ENCODE measurements at places on chromosomes 6 and 20.
A peak's percentile ranks its signal among the peaks of the same experiment; 100 is the strongest.

DNA sequence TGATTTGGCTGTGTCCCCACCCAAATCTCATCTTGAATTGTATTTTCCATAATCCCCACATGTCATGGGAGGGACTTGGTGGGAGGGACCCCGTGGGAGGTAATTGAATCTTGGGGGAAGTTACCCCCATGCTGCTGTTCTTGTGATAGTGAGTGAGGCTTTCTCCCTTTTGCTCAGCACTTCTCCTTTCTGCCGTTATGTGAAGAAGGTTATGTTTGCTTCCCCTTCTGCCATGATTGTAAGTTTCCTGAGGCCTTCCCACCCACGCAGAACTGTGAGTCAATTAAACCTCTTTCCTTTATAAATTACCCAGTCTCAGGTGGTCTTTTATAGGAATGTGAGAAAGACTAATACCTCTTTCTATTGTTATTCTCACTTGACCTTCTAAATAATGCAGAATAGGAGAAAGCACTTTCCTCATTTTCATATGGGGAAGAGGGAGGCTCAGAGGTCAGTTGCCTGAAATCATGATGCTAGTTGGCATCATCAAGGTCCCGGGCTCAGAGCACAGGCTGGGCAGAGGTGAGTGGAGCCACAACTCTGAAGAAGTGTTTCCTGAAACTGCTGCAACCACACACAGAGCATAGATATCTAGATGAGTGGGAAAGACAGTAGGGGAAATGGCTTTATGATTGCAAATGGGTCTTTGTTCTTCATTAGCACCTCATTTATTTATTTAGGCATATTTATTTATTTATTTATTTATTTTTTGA, 191.0 kb downstream of the QKI start:
- H3K36me3 ChIP-seq: no peaks in the 10 kb centered on the region
- no peaks in the 10 kb centered on the region for H3K4me1 ChIP-seq
- no peak overlapping the region for H3K4me3 ChIP-seq
- no peak overlapping the region for H3K27ac ChIP-seq
- no peaks in the 10 kb centered on the region for H3K27me3 ChIP-seq

GRCh38 chr6:52180787-52181558, 5.2 kb upstream of the IL17A start:
- H3K4me1 ChIP-seq: no peaks in the 10 kb centered on the region
- DNase-seq: no peak
- H3K27ac ChIP-seq: no peak overlapping the region
- no peaks in the 10 kb centered on the region for H3K27me3 ChIP-seq

DNA sequence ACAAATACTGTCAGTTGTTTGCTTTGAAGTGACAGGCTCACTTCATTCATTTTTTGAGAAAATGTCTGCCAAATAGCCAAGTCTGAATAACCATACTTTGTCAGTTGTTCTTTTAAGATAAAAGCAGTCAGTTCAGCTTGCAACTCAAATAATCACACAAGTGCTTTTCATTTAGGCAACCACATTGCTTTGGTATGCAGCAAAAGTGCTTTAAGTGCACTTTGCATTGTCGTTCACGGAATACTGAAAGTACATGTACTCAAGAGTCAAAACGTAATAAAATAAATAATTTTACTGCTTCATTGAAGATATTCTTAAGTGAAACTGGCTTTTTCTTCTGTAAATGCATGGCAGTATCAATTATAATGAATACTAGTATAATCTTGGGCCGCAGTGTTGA, 107.2 kb downstream of the MMS22L start:
- no peak overlapping the region for H3K4me3 ChIP-seq
- no peak for DNase-seq
- H3K27me3 ChIP-seq: no peaks in the 10 kb centered on the region
- H3K36me3 ChIP-seq: no peaks in the 10 kb centered on the region

DNA sequence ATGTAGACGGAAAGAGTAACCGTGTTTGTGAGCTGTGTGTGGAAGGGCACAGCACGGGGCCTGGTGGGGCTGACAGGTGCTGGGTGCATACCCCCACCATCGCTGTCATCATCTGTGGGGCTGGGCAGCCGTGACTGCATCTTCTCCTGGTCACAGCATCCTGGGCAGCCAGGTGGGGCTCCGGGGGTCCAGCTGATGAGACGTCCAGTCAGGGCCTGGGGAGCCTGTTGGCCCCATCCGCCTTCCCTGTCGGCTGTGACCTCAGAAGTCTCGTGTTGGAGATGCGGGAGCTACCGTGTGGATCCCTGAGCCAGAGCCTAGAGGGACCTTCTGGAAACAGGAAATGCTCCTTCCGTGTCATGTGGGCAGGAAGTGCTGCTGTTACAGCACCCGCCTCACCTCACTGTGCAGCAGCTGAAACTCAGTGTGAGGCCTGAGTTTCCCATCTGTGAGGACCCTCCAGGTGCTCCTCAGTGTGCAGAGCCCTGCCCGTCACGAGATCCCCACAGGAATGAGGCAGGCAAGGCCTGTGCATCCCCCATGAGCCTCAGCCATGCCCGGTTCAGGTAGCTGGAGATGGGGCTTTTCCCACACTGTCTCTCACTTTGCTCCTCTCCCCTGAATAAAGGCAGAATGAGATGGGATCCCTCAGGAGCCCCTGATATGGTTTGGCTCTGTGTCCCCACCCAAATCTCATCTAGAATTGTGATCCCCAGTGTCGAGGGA, 108.7 kb downstream of the ERMARD start:
- no peaks in the 10 kb centered on the region for H3K36me3 ChIP-seq
- H3K27me3 ChIP-seq: no peaks in the 10 kb centered on the region
- H3K4me3 ChIP-seq: no peak overlapping the region
- no peak overlapping the region for H3K27ac ChIP-seq

GRCh38 chr6:81818901-81819361, 66.5 kb upstream of the TENT5A start:
- H3K4me3 ChIP-seq: no peak overlapping the region
- no peak overlapping the region for H3K27ac ChIP-seq
- H3K27me3 ChIP-seq: no peaks in the 10 kb centered on the region
- no peak for DNase-seq

DNA sequence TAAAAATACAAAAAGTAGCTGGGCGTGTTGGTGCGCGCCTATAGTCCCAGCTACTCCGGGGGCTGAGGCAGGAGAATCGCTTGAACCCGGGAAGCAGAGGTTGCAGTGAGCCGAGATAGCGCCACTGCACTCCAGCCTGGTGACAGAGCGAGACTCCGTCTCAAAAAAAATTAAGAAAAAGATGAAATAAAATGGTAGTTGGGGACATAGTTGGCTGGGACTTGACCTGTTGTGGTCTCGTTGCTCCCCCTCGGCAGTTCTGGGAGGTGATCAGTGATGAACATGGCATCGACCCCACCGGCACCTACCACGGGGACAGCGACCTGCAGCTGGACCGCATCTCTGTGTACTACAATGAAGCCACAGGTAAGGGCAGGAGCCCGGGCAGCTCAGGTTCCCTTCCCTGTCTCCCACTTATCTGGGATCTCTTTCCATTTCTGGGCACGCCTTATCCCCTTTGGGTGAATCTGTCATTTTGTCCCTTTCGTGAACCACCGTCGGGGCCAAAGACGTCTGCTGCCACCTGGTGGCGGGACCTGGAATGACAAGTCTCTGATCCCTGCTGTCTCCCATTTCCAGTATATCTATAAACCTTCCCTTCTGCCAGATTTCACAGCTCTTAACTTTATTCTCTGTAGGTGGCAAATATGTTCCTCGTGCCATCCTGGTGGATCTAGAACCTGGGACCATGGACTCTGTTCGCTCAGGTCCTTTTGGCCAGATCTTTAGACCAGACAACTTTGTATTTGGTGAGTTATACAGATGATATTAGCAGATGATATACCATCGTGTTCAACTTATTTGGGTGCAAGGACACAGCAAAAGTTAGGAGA, 2.3 kb downstream of the TUBB start:
- peaks cover 70% of the 10 kb centered on the region for H3K4me1 ChIP-seq
- H3K27ac ChIP-seq: peak overlapping the region; percentile 94
- DNase-seq: peak; percentile 94
- no peaks in the 10 kb centered on the region for H3K36me3 ChIP-seq
